Calu3 (cell line): ENCODE measurements at places on chromosomes 5 and 9.

GRCh38 chr5:7872517-7873130 is 3.7 kb downstream of the MTRR start:
- DNase-seq: no peak

GRCh38 chr5:19920761-19921160 is 67.2 kb downstream of the CDH18 start:
- no peak for DNase-seq

DNA sequence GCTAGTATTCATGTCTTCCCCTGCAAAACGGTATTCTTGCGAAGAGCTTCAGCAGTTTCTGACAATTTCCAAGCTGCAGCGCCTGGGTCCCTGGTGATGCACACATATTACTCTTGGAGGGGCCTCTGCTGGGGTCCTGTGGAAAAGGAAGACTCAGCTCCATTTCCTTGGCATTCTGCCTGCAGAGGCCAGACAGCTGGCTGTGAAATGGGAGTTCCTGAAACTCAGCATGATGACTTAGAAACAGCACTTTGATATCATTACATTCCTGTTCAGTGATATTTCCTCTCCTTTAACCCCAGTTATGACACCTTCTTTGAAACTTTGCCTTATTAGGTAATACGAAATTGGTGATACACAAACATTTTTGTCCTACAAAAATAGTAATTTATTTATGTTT is 98.5 kb downstream of the APBA1 start:
- no peak for DNase-seq

- no peak for DNase-seq
These were observed 169.5 kb downstream of the PTPRD start for GRCh38 chr9:10443181-10443867.

DNA sequence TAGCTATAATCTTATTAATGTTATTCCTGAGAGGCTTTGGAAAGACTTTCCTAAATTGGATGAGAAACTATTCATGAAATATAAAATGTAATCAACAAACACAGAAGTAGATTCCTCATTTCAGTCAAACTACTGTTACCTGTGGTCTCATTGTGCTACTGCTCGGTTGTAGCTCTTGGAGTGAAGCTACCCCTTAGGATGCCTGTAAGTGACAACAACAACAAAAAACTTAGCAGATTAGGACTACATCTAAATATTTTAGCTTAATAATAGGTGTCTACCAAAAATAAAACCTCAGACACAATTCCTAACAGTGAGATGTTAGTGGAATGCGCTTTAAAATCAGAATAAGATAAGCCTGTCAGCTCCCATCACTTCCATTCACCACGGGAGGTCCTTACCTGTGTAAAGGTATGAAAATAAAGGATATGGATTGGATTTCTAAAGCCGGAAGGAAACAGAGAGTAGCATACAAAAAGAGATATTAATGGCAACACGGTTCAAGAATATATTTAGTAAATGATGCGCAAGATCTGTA is 369.2 kb downstream of the OSTF1 start:
- no peak for DNase-seq

GRCh38 chr5:32273821-32274220 is 38.9 kb downstream of the MTMR12 start:
- no peak for DNase-seq

GRCh38 chr5:158837908-158838307 is 261.8 kb downstream of the EBF1 start:
- DNase-seq: no peak

GRCh38 chr9:108579757-108580439 is 275.9 kb downstream of the ACTL7B start:
- DNase-seq: peak; percentile 55

- DNase-seq: no peak
These were observed 7.9 kb upstream of the ANKDD1B start for GRCh38 chr5:75603371-75603770.

- no peak for DNase-seq
These were observed 1584.4 kb downstream of the EFNA5 start for GRCh38 chr5:106086352-106086751.

DNA sequence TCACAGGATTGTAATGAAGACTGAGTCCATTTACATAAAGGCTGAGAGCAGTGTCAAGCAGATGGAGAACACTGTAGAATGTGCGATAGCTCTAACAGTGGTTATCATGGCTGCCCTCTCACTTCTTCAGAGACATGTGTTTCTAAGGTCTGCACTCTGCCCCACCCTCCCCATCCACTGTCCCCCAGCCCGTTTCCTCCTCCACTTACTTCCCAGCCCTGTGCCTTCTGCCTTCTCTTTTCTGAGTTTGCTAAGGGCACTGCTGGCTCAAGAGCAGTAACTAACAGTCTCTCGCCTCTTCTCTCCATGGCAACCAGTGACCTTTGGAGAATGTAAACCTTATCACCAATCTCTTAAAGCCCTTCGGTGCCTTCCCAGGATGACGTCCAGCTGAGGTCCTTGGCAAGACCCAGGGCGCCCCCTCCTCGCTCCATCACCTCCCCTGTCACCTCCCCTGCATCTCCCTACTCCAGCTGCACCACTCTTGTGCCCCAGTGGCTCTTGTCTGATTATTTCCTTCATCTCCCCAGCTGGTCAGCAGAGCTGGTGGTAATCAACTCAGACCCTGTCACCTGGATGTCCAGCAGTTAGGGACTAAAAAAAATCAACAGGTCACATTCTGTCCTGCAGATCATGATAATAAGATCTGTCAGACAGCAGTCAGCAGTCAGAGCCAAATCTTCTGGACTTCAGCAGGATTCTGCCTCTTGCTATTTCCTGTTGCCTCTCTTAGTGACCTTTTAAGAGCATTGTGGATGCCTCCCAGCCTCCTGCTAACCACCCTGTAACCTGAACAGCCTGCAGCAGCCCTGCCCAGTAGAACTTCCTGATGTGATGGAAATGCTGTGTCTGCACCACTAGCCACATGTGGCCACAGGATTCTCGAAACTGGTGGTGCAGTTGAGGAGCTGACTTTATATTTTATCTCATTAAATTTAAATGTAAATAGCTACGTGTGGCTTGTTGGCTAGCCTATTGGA is 9.0 kb downstream of the FXN start:
- peak; percentile 15 for DNase-seq

GRCh38 chr9:113309204-113309813 is 6.1 kb upstream of the RNF183 start:
- DNase-seq: peak; percentile 20

- DNase-seq: no peak
These were observed 190.4 kb upstream of the VCAN start for GRCh38 chr5:83281176-83281575.

GRCh38 chr9:4666042-4666699 is at the start of gene SPATA6L:
TSS of gene SPATA6L (minus strand) at chr9:4666480. CDS start at chr9:4666250, 230 bp downstream.
- peak; percentile 48 for DNase-seq

DNA sequence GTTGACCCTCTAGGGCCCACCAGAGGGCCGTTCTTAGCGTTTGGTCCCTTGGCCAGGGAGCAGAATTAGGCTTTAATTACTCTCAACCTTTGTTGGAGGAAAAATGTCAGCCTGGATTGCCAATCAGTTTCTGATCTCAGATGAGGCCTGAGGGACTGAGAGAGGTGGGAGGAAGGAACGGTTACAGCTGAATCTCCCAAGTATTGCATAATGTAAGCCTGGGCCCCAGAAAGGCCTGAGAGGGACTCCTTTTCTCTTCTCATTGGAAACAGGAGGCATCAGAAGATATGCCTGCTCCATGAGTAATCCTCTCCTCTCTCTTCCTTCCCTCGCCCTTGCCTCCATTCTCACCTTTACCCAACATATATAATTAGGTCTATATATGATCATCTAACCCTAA is 105.7 kb downstream of the INSYN2B start:
- no peak for DNase-seq

DNA sequence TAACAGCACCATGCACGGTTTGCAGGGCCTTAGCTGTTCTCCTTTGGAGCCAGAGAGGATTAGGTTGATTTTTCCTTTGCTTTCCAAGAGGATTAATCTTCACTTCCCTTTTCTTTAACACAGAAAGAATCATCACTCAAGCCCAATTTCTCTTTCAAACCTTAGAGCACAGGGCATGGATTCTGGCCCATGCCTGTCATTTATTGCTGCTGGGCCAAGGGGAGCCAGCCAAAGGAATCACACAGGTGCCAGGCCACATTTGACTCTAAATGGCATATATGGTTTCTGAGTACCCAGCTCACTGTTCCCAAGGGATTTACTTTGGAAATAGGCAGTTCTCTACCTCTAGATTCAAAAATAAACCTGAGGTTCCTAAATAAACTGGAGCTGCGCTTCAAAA is 58.3 kb downstream of the FBXL7 start:
- no peak for DNase-seq

DNA sequence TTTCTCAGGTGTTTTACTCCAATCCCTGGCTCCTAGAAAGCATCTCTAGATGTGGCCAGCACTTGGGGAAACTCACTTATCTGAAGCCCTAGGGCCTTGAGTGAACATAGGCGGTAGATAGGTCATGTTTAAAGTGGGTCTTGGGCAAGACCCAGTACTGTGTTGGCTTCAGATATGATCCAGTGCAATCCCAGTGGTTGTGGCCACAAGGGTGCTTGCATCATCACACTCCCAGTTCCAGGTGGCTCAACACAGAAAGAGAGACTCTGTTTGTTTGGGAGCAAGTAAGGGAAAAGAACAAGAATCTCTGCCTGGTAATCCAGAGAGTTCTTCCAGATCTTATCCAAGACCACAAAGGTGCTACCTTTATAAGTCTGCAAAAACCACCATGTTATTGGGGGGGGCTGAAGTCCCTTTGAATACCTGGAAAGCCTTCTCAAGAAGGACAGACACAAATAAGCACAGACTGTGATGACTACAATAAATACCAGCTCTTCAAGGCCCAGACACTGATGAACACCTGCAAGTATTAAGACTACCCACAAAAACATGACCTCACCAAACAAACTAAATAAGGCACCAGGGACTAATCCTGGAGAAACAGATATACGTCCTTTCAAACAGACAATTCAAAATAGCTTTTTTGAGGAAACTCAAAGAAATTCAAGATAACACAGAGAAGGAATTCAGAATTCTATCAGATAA is 114.7 kb downstream of the LURAP1L start:
- DNase-seq: no peak

GRCh38 chr5:41193456-41194205 is 19.7 kb downstream of the C6 start:
- DNase-seq: peak; percentile 74

DNA sequence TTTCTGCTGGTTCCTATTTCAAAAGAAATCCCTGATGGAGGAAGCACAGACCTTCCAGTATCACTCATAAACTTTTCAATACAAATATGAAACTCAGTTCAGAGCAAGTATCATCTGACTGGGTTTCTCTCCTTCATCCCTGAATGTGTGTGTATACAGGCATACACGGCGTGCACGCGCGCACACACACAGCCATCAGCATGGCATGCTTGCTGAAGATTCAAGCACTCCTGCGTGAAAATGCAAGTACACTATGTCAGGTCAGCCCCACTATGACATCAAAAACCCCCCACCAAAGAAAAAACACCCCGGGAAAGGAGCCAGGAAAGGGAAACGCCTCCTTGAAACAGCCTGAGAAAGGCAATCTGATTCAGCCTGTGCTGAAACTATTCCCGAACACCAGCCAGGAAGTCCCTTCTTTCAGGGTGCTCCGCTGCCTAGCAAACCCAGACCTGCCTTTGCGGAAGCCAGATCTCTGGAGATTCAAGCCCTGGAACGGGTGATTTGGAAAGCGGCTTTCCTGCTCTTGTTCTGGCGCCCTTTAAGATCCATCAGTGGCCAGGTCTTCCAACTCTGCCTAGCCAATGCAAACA is 831 bp downstream of the KLHL3 start:
- DNase-seq: peak; percentile 34

DNA sequence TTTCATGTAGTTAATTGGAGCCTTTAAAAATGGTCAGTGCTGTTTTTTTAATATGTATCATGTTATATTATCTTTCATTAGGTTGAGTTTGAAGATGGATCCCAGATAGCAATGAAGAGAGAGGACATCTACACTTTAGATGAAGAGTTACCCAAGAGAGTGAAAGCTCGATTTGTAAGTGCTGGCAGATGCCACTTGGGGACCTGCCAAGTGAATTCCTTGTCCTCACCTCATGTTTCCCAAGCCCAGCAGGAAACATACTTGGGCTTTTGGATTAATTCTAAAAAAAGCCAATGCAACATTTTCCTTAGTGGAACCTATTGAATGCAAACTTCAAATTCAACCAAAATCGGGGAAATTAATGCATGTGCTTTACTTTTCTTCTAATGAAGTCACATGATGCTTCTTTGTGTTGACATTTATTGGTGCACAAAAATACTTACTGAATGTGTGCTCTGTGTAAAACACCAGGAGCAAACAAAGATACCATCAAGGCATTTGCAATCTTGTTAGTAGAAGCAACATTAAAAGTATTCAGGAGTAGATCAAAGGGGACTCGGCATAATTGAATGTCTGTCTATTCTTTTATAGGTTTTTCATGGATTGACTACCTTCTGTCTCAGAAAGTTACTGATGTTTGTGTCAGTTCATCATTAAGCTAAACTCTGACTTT is 412.1 kb downstream of the KDM4C start:
- DNase-seq: no peak

DNA sequence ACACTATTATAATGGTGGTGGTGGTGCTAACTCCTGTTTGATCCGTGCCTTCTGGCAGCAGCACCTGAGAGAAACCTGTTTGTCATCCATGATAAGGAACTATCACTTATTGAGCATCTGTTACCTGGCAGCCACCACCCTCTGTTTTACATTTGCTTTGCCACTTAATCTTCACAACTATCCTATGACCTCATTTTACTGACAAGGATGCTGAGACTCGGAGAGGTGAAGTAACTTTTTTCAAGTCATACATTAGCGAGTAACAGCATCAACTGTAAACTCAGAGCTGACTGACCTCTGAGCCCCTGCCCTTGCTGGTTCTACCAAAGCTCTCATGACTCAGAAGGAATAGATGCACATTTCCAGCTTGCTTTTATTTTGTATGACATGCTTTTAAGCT is 81.1 kb downstream of the EGFLAM start:
- DNase-seq: no peak

GRCh38 chr5:1008451-1009358 is at the start of gene NKD2:
TSS of gene NKD2 (plus strand) at chr5:1008802. CDS start at chr5:1009058, 256 bp downstream.
- peak; percentile 54 for DNase-seq

GRCh38 chr9:113954591-113954990 is 78.5 kb downstream of the ZNF618 start:
- no peak for DNase-seq

DNA sequence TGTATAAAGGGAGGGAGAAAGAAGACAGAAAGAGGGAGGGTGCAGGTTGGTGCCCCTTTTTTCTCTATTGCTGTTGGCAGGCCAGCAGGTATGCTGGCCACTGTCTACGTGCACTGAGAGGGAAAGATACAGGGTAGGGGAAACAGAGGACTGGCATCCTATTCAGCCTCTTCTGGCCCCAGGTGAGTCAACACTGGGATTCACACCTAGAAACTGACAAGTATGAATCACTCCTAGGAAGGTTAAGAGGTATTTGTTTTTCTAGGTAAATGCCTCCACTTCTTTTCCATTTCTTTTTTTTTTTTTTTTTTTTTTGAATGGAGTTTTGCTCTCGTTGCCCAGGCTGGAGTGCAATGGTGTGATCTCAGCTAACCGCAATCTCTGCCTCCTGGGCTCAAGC is 2.8 kb upstream of the UBAP1 start:
- no peak for DNase-seq
